ENCODE measurements at places on chromosomes 11 and 22.

- DNase-seq = no peak
These were observed 4.3 kb upstream of the TSKU start for GRCh38 chr11:76778874-76779273.

DNA sequence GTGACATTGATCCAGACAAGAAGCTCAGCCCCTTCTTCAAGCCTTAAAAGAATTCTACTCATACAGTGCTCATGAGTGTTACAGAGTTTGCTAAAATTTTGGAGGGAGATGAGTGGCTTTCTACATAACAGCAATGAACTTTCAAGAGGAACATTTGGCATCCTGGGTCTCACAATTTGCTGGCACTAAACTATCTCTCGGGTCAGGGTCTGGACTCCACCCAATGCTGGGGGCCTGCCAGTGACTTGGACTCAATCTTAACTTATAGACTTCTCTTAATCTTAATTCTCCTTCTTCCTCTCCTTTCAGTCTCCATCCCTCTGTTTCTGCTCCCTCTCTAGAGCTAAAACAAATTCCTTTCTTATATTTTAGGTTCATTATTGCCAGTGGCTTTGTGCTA, 317.9 kb downstream of the TMEM135 start:
- no peak for DNase-seq

GRCh38 chr11:13235895-13236294, 41.7 kb upstream of the BMAL1 start:
- no peak for DNase-seq

DNA sequence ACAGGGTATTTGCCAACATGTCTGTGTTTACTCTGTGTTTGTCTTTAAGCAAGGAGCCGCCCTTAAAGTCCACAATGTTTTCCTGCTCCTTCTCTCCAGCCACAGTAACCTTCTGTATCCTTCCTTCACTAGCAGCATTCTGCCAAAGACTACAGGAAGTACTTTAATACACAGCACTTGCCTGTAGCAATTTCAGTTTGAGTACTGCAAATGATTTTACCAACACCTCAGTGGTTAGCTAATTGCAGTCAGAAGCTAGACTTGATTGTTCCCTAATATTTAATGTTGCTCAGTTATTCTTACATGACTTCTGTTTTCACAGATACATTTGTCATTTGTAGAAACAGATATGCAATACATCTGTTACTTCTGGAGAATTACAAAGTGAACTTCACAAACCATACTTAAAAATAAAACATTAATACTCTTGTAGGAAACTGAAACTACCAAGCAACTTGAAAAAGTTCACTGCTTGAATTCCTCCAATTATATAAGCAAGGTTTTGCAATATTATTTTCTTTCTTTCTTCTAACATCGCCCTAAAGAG, 69.1 kb downstream of the FCHSD2 start:
- no peak for DNase-seq

DNA sequence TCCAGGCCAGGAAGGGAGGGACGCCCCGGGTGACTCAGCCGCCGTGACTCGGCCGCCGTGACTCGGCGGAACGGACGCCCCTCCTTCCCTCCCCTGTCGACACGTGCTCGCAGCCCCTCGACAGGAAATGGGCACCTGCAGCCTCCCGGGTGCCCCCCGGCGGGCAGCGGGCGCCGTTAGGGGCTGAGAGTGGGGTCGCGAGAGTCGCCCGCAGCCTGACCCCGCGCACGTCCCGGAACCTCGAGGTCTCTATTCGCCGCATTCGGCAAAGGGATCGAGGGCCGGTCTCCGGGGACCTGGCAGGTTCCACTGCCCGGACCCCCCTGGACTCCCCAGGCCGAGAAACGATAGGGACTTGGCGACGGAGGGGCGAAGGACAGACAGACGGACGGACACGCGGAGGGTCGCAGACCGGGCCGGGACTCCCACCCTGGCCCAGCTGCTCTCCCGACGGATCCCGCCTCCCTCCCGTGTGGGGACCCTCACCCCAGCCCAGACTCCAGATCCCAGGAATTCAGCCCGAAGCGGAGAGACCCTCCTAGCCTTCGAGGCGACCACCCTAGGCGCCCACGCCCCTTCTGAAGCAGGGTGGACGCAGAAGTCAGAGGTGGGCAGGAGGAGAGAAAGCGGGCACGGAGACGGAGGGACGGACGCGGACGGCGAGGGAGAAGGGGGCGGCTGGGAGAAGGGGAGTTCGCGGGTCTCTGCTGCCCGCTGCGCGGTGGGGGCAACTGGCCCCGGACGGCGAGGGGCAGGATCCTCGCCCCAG, 648 bp downstream of the FOSL1 start:
- peak; percentile 56 for DNase-seq

DNA sequence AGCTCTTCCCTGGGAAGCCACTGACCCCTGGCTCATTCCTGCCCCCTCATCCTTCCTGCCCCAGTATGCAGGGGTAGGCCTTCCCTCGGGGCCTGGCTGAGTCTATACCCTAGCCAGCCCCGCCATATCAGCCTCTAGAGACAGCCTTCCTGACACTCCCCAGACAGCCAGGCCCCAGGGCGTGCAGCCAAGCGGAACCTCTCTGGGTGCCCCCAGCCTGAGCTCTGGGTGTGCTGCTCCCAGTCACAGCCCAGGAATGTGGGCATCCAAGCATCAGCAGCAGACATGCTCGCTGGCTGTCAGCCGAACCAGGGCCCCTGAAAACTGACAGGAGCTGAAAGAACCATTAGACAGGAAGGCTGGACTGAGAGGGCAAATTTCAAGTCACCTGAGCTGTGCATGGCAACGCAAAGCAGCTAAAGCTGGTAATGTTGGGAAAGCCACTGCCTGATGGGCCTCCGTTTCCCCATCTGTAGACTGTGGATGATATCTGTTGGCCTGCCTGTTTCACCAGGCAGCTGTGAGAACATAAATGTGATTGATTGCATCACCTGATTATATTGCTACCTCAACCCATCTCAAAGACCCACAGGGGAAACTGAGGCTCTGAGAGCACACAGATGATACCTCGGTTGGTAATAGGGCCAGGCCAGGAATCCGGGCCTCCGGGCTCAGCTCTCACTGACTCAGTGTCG, 93.2 kb downstream of the LRRC32 start:
- DNase-seq = peak; percentile 67

GRCh38 chr22:31160328-31160978, 471 bp downstream of the RNF185 start:
- peak; percentile 67 for DNase-seq

- DNase-seq = peak; percentile 4
These were observed 8.7 kb upstream of the MS4A4E start for GRCh38 chr11:60251485-60252212.

- DNase-seq = no peak
These were observed 34.0 kb upstream of the CCDC134 start for GRCh38 chr22:41766476-41766875.

- no peak for DNase-seq
These were observed 800.6 kb downstream of the NTM start for GRCh38 chr11:132171031-132171430.

- DNase-seq = no peak
These were observed 5.1 kb upstream of the KRTAP5-9 start for GRCh38 chr11:71542879-71543777.

DNA sequence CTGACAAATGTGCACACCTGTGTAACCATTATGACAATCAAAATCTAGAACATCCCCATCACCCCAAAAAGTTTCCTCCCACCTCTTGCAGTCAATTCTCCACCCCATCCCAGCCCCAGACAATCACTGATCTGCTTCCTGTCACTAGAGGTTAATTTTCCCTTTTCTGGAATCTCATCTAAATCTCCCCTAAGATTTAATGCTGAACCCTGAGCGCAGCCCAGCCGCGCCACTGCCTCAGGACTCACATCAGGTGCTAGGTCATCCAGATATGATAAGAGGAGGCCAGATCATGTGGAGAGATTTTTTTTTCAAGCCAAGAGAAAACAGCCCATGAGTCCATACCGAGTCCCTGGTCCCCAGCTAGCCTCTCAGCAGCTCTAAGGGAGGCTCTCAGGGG, 4.3 kb upstream of the TMPRSS13 start:
- no peak for DNase-seq

DNA sequence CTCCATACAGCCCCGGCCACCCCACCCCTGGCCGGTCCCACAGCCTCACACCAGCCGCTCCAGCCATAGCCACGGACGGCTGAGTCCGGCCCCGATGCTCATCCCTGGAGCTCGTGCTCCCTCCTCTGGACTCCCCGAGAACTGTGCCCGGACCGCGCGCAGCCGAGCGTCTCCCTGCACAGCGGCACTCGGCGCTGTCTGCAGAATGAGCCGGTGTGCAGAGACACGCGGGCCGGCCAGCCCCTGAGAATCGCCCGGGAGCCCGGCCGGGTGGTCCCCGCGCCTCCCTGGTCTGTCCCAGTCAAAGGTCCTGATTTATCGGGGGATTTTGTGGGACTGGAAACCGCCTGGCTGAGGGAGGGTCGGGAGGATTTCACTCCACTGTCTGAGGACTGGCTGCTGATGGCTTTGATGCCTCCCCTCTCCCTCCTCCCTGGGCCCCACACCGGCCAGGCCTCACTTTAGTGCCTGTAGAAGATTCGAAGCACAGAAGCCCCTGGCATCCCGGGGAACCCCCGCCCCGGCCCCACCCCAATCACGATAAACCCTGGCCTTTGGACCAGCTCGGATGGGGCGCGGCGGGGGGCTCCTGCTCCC, 102.7 kb downstream of the BRD1 start:
- DNase-seq = peak; percentile 90

DNA sequence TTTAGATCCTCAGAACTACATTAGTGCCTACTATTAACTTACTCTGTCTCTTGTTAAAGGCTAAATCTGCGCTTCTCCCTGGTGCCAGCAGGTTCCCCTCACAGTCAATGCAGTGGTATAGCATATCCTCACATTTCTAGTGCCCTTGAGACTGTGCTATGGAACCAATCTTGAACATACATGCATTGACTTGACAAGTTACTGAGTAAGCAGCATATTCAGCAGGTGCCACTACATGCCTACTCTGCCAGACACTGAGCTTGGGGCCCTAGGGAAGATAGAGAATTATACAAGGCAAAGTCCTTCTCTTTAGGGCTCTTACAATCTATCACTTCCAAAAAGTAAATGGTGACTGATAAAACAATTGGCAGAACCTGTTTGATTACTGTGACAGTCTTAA, 3.2 kb downstream of the FUT4 start:
- DNase-seq = peak; percentile 46

- no peak for DNase-seq
These were observed 978.3 kb downstream of the BRD1 start for GRCh38 chr22:48849219-48849912.

DNA sequence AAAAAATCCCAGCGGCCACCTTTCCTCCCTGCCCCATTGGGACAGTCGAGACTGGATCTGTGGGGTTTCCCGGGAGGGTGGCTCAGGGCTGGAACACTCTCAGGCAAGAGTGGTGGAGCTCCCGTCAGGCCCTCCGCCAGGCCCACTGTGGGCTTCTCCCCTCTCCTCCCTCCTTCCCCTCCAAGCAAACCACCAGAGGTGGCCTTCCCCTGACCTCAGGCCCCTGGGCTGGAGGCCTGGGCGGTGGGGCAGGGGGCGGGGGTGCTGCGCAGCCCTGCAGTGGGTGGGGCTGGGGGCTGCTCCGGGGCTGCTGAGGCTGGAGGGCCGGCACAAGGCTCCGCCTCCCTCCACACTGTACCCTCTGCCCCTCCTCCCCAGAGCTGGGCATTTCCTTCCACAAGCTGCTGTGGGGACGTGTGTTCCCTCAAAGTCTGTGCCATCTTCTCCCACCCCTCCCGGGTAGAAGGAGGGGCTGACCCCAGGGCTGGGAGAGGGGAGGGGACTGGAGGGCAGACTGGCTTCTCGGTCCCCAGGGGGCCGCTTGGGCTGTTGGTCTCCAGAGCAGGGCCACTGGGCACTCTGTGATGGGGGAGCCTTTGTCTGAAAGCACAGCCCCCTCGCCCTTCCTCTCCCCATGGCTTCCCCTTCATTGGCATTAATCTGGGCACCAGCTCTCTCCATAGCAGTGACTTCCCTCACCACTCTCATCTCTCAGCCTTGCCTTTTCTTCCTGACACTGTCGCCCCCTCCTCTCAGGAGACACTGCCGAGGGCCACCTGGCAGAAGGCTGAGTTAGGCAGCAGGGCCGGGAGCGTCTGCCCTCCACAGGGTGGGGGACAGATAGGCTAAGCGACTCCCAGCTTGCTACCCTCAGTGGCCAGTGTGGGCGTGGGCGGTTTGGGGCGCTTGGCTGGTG, 7.1 kb downstream of the RCOR2 start:
- peak; percentile 91 for DNase-seq

DNA sequence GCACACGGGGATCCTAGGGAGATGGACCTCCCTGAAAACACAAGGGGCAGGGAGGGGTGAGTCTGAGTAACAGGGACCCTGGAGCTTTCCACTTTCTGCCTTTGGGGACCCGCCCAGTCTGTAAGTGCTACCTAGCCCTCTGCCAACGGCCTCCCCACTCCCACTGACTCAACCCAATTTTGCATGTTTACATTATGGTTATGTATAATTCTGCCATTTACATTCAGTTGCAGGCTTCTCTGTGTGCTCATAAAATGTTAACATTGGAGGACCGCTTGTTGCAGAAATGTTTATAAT, 105.8 kb downstream of the DSCAML1 start:
- no peak for DNase-seq

- DNase-seq = no peak
These were observed 78.4 kb downstream of the MN1 start for GRCh38 chr22:27723158-27723557.

GRCh38 chr22:46803031-46803880, 40.8 kb downstream of the TBC1D22A start:
- DNase-seq = peak; percentile 66

DNA sequence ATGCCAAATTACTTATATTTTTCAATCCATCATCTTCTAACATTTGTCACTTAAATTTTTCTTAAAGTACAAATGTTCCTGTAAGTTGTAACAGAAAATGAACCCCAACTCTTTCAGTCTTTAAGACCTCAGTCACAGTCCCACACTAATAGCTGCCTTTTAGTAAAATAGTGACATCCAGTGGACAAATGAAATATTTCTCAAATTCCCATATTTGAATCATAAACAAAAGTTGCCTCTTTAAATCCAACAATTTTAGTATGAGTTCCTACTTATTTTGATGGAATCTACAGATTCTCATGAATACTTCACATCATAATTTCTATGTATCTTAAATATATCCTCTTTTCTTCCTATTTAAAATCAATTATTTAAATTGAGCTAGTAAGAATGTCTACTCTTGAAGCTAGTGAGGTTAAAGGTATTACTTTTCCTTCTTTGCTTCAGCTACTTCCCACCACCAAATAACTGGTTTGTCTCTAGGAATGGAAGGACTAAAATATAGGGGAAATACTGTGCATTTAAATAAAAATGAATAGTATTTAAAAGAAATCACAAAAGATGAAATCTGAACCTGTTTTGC, 9.2 kb downstream of the LIN7C start:
- peak; percentile 67 for DNase-seq

DNA sequence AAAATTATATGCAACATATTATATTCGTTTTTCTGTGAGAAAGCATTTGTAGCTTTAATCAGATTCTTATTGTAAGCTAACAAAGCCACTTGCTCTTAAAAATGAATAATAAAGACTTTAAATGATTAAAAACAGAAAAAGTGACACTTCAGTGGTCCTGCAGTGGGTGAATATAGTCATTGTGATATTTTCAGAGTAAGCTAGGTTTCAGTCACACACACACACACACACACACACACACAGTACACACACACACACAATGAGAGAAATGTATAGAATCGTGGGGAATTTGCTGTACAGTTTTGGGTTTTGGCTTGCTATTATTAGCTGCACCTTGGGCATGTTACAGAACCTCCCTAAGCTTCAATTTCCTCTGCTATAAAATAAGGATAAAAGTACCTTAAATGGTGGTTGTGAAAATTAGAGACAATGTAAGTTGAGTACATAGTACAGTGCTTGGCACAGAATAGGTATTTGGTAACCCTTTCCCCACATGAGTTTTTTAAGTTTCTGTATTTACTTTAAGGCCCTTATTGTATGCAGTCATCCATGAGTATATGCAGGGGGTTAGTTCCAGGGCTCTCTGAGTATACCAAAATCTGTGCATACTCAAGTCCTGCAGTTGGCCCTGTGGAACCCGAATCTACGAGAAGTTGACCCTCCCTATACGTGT, 39.8 kb downstream of the CSTPP1 start:
- no peak for DNase-seq
